Cortex of kidney (tissue), 1 donor: ENCODE measurements at places on chromosomes 13 and 19.

DNA sequence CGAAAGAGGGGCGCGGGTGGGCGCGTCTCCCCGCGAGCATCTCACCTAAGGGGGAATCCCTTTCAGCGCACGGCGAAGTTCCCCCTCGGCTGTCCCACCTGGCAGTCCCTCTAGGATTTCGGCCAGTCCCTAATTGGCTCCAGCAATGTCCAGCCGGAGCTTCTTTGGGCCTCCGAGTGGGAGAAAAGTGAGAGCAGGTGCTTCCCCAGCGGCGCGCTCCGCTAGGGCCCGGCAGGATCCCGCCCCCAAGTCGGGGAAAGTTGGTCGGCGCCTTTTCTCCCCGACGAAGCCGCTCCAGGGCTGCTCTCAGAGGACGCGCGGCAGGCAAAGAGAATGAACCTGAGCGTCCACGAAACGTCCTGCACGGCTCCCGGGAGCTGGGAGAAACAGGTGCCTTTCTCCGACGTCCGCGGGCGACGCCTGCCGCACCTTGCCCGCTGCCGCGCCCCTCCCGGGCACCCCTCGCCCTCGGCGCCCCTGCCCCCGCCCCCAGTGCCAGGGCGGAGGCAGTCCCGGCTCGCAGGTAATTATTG lies 366 bp upstream of the KL start:
- no peak for DNase-seq

DNA sequence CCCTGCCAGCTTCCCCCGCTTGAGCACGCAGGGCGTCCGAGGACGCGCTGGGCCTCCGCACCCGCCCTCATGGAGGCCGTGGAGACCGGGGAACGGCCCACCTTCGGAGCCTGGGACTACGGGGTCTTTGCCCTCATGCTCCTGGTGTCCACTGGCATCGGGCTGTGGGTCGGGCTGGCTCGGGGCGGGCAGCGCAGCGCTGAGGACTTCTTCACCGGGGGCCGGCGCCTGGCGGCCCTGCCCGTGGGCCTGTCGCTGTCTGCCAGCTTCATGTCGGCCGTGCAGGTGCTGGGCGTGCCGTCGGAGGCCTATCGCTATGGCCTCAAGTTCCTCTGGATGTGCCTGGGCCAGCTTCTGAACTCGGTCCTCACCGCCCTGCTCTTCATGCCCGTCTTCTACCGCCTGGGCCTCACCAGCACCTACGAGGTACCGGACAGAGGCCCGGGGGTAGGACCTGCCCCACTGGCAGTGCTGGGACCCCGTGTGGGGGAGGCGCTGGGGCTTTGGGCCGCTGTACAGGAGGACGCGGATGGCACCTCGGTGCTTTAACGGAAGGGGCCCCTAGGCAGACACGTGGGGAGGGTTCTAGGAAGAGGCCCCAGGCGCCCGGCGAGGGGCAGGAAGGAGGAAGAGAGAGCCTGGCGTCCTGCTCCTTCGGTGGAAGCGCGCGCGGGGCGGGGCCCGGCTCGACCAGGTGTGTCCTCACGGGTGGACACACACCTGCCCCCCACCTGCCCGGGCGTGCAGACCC lies 681 bp downstream of the SLC5A5 start:
- DNase-seq, result no peak

DNA sequence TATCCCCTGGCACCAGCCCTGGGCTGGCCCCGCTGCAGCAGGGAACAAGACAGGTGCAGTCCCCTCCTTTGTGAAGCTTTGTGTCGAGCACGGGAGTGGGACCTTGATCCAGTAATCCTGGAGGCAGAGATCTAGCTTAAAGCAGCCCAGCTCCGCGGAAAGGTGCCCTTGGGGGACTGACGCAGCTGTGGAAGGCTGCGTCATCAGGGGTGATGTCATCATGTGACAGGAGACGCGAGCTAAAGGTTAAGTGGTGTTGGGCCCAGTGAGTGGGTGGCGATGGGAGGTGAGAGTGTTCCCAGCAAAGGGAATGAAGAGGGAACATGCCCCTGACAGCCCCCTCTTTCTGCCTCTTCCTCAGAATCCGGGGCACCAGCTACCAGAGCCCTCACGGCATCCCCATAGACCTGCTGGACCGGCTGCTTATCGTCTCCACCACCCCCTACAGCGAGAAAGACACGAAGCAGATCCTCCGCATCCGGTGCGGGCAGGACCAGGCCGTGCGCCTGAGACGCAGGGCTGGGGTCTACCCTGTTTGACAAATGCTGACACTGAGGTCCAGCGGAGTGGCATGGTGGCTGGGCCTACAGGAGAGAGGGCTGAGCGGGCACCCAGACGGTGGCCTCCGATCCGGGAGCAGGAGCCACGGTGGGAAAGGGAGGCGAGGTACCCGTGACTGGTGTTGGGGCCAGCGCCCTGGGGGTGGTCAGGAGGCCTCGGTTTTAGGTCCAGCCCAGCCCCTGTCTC lies 2.6 kb downstream of the LHB start:
- no peak for DNase-seq

DNA sequence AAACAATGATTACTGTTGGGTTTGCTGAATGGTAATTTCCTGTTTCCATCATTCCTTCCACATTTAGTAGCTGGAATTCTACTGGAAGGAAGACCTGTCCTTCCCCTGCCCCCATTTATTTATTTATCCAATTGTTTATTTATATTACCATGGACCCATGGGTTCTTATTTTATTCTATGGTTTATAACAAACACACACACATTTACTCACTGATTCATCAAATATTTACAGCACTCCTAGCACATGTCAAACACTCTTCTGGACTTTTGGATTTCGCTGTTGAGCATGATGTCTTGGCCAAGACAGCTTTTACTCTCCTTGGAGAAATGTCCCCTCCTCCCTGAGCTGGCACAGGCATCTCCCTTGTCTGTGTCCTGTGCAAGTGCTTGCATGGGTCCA lies 227.8 kb upstream of the MAB21L1 start:
- DNase-seq, result no peak

- DNase-seq, result no peak
Measured at GRCh38 chr19:870963-871401, 11.5 kb downstream of the CFD start.

DNA sequence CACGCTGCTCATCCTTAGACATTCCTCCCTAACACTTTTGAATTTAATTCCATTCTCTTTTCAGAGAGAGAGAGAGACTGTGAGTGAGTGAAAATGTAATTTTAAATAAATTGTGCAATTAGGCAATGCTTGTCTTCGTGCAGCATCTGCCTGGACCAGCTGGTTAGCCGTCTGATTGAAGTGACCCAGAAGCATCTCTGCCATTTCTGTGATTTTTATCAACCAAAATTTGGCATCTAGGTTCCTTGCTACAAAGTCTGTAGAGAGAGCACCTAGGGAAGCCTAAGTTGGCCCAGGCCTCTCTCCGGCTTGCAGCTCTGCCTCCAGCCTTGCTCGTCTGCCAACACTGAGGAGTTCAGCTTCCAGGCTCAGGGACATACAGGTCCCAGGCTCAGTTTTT lies 138.6 kb upstream of the GPR12 start:
- DNase-seq, result no peak
